Lung (tissue), 17 donors: ENCODE measurements at places on chromosomes 11 and 22. TPM values are rescaled to one million over a fixed set of nuclear protein-coding genes. Genes with fewer than 3 reads are reported as not detected.

GRCh38 chr11:124724979-124725718 is 14.6 kb upstream of the NRGN start:
- DNase-seq = peak; percentile 78

TRPC6 gene
- total RNA-seq = 66.5 TPM

- DNase-seq = no peak
Measured at GRCh38 chr11:132060567-132060966, 690.2 kb downstream of the NTM start.

CNIH2 gene
- total RNA-seq = 1.1 TPM

DNA sequence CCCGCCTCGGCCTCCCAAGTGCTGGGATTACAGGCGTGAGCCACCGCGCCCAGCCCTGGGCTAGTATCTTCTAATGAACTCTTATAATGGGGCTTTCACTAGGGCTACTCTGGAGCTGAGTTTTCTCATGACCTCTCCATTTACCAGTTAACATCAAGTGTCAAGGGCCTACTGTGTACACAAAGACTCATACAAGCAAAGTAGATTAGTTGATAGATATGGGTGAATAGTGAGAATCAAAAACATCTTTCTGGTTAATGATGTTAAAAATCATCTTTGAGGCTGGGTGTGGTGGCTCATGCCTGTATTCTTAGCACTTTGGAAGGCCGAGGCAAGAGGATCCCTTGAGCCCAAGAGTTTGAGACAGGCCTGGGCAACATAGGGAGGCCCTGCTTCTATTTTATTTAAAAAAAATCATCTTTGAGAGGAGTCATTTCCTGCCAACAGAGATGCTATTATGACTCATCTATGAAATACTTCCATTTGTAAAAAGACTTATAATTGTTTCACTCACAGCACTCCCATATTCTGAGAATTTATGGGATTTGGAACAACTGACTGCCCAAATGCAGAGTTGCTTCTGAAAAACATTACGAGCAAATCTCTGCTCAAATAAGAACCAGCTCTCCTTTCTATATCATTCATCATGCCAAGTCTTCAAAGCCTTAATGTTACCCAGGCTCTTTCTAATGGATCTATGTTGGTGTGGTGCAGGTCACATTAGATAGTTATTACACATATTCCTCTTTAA is 57.0 kb downstream of the GDPD4 start:
- no peak for DNase-seq

DNA sequence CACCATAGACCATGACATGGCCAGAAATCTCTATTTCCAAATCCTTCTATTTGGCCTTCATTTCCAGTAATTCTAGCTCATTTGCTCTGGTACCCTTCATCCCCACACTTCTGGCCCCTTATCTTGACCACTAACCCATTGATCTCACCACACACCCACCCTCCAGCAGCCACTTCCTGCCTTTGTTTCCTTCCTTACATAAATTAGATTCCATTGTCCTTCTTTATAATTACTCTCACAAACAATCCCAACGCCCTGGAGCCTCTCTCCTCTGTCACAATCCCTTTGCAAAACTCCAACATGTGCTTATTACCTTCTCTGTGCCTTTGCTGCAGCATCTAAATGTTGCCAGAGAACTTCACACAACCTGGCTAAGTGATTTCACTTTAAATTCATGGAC is 14.8 kb downstream of the APLNR start:
- DNase-seq = no peak

DNA sequence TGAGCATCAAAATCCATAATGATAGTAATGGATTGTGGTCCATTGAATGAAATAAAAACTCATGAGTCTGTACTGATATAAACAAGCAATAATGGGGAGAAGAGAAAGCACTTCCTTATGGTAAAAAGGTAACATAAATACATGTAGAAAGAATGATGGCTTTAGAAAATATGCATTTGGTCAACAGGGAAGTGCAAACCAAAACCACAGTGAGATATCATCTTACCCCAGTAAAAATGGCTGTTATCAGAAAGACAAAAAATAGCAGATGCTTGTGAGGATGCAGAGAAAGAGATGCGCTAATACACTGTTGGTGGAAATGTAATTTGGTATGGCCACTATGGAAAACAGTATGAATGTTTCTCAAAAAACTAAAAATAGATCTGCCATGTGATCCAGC is 6.9 kb upstream of the MMP20 start:
- DNase-seq = no peak

DNA sequence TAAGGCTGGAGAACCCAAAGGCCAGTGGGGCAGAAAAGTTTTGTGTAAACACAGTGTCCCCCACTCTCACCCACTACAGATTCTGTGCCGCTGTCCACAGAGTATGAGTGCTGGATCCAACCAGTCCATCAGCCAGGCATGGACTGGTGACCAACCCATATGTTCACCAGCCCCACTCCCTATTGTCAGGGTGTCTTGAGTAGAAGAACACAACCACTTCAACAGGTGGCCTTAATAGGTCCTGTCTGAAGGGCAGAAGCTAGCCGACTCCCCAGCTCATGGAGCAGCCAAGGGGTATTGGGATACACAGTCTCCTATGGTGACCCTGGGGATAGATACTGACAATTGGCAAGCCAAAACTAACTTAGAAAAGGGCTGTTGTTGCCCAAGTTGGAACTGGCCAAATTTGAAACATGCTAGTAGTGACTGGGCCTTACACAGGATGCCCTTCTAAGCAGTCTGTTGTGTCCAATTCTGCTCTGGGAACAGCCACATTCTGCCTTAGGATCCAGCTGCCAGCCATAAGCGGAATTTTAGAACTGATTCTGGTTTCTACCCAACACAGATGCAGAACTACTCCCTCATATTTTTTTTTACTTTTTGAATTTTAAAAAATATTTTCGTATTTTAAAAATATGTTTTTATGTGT is 19.8 kb upstream of the PGM2L1 start:
- peak; percentile 14 for DNase-seq

DNA sequence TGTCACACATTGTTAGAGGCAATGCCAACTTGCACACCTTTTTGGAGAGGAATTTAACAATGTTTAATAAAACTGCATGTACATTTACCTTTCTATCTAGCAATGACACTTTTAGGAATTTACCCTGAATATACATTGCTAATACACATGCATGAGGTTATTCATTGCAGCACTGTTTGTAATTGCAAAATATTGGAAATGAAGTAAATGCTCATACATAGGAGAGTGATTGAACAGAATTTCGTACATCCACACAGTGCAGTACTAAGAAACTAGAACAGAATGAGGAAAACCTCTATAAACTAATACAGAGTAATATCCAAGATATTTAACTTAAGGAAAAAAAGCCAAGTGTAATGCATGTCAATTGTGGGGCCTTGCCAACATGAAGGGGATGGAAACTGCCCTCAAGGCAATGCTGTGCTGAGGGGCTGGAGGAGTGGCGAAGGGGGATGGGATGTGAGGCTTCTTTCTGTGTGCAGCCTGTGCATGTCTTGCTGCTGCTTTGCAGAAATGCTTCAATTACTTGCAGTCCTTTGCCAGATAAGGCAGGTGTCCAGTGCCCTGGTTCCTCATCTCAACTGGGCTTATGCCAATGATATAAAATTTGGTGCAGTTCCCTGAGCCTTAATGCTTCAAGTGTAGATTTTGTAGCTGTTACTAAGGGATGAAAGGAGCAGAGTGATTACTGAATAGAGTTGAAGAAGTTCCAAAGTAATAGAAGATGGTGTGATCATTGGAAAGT is 96.1 kb downstream of the GRIA4 start:
- no peak for DNase-seq

GRCh38 chr11:2747248-2748027 is 47.6 kb upstream of the KCNQ1OT1 start:
- DNase-seq = peak; percentile 72

DNA sequence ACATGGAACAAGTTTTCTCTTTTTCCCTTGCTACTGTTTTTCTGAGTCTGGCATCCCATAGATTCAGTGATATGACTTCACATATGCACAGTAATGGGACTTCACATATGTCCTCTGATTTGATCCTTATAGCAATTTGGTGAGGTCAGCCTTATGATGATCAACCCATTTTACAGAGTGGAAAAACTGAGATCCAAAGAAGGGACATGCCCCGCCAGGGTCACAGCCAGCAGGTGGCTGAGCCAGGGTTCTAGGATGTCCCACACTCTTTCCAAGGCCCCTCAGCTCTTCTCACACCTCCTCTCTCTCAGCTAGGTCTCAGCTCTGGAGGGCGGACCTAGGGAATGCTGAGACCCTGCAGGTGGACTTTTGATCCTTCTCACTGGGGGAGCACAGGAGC is 44.3 kb upstream of the CD82 start:
- DNase-seq = no peak

DNA sequence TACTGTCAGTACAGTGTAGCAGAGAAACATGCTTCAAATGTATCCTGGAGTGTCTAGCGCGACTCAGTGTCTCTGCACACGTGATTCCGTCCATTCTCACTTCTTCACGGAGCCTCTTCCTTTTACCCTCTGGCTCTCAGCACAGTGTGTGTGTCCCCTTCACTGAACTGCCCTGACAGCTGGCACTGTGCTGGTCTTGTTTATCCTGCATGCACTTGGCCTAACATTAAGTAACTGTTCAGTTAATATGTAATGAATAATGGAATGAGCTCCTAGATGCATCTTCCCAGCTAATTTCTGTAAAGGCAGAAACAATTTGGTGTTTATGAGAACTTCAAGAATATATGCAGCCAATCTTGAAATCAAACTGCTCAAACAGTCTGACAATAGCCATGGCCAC is 44.4 kb downstream of the KMT5B start:
- DNase-seq = no peak

GRCh38 chr11:112694245-112694644 is 267.0 kb upstream of the NCAM1 start:
- DNase-seq = no peak

DNA sequence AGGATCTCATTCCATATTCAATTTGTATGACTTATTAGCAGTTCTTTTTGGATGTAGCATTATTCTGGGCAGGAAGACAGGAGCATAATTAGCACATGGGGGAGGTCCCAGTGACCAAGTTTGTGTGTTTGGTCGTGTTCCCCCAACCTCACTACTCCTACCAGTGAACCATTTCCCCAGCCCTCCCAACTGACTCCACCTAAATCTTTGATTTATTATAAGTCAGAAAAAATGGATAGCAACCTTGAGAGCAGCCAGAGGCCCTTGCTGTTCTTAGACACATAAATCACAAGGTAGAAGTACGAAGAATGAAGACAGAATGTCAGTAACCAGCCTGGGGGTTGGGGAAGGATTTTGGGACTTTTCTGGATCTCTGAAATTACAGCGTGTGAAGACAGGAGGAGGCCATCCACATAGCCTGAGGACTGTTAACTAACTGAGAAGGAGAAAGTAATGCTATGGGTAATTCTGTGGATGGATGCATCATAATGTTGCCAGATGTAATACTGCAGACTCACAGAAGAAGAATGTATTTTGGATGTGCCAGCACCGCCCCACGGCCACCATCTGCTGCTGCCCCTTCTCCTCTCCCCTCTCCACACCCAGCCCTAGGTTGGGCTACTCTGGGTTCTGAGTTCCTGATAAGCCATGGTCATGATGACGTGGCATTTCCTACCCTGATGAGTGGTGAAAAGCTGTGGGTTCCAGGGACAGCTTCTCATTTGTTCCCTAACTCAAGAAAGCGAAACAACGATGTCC is 124.3 kb upstream of the TTC12 start:
- no peak for DNase-seq

SPDYC gene
- not detected for total RNA-seq

MS4A7 gene
- 111 TPM for total RNA-seq

- no peak for DNase-seq
Measured at GRCh38 chr11:126456783-126457542, 101.5 kb downstream of the ST3GAL4 start.

DNA sequence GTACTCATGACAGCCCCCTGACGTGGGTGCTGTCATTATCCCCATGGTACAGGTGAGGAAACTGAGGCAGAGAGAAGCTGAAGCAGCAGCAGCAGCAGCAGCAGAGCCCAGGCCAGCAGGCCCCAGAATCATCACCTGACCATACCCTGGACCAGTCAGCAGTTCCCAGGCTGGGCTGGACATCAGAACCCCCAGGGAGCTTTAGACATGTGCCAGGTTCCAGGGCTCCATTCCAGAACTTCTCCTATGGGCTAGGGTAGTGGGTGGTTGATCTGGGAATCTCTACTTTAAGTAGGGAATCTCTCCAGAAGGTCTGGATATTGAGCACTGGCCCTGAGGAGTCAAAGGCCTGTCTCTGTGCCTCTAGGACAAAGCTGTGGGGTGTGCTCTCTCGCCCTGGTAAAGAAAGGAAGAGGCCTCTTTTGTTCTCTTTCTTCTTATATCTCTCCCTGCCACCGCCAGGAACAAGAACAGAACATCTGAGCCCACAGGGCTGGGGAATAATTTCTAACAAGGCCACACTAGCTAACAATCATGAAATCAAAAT is 26.6 kb downstream of the MAFF start:
- DNase-seq = no peak

FOLH1 gene
- 10.1 TPM for total RNA-seq

SYCE3 gene
- not detected for total RNA-seq

TMPRSS4 gene
- total RNA-seq = 4.8 TPM
